ENCODE measurements at places on chromosomes 1 and 21. TPM values are rescaled to one million over a fixed set of nuclear protein-coding genes. Genes with fewer than 3 reads are reported as not detected.

Gene NPPB
- not detected for total RNA-seq

DNA sequence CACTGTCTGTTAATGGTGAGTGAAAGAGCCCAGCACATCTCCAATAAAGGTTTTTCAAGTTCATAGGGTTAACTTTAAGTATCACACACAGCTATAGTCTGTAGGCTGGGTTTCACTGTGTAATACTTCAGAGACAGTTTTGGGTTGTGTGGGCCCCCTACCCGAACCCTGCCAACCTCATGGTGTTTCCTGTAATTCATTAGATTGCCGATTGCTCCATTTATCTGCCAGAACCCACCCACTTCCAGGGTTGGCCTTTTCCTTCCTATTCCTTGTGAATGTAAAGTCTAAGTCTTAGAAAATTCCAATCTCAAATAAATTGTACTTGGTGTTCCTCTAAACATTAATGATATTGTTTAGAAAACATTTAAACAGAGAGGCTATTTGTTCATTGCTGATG lies 43.6 kb downstream of the CTTNBP2NL start:
- no peak overlapping the region for H3K4me3 ChIP-seq
- H3K4me1 ChIP-seq: peaks cover 8% of the 10 kb centered on the region
- no peaks in the 10 kb centered on the region for H3K36me3 ChIP-seq
- peak overlapping the region; percentile 54 for H3K27ac ChIP-seq

DNA sequence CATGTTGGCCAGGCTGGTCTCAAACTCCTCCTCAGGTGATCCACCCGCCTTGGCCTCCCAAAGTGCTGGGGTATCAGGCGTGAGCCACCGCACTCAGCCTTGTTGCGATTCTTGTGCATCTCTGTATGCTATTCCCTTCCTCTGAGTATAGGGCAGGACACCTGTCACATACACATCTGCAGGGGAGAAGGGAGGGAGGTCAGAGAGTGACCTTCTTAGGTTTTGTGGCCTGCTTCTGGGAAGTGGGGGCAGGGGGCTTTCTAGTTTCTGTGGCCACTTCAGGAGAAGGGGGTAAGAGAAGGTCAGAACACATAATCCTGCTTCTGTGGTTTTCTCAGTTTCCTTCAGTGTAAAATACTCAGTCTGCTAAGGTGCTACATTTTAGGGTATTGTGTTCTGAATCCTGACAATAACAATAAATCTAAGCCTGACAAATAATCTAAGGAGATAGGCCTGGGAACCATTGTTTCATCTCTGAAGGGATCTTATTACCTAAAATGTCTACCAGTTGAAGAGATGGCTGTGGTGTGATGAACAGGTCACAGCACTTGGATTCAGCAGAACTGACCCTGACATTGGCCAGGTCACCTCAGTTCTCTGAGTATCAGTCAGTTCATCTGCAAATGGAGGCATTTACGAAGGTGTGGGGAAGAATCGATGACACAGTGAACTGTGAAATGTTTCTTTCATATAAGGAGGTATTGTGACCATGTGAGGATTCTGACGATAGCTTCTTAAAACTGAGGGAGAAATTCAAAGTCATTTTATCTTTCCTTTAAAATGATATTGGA lies 212.6 kb upstream of the L1TD1 start:
- no peaks in the 10 kb centered on the region for H3K36me3 ChIP-seq
- H3K27ac ChIP-seq: no peak overlapping the region
- no peak for DNase-seq
- H3K4me3 ChIP-seq: no peak overlapping the region

Gene RNF207
- total RNA-seq: 24.4 TPM

DNA sequence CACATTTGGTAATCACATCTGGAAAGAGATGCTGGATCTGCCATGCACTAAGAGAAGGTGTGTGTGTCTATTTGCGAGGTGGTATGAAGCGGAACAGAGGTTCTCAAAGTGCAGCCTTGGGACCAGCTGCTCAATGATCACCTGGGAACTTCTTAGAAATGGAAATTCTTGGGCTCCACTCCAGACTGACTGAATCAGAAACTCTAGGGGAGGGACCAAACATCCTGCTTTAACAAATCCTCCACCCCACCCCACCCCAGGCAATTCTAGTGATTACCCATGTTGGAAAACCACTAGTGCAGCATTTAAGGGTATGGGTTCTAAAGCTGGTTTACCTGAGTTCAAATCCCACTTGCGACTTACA lies 143.9 kb upstream of the JUN start:
- no peak for DNase-seq
- no peak overlapping the region for H3K27ac ChIP-seq
- no peaks in the 10 kb centered on the region for H3K36me3 ChIP-seq
- no peaks in the 10 kb centered on the region for H3K27me3 ChIP-seq
- peaks cover 1% of the 10 kb centered on the region for H3K4me1 ChIP-seq
- H3K4me3 ChIP-seq: no peak overlapping the region

Gene TYW3
- total RNA-seq: 25.3 TPM

- H3K27me3 ChIP-seq: no peaks in the 10 kb centered on the region
- no peak overlapping the region for H3K27ac ChIP-seq
- no peaks in the 10 kb centered on the region for H3K36me3 ChIP-seq
- H3K4me1 ChIP-seq: peaks cover 3% of the 10 kb centered on the region
- no peak overlapping the region for H3K4me3 ChIP-seq
These were observed 31.7 kb downstream of the CNST start for GRCh38 chr1:246597971-246598370.

- DNase-seq: no peak
- H3K27me3 ChIP-seq: no peaks in the 10 kb centered on the region
- H3K36me3 ChIP-seq: no peaks in the 10 kb centered on the region
- H3K27ac ChIP-seq: no peak overlapping the region
- no peak overlapping the region for H3K4me3 ChIP-seq
- H3K4me1 ChIP-seq: peaks cover 7% of the 10 kb centered on the region
These were observed 66.7 kb downstream of the TEX35 start for GRCh38 chr1:178579562-178579961.

DNA sequence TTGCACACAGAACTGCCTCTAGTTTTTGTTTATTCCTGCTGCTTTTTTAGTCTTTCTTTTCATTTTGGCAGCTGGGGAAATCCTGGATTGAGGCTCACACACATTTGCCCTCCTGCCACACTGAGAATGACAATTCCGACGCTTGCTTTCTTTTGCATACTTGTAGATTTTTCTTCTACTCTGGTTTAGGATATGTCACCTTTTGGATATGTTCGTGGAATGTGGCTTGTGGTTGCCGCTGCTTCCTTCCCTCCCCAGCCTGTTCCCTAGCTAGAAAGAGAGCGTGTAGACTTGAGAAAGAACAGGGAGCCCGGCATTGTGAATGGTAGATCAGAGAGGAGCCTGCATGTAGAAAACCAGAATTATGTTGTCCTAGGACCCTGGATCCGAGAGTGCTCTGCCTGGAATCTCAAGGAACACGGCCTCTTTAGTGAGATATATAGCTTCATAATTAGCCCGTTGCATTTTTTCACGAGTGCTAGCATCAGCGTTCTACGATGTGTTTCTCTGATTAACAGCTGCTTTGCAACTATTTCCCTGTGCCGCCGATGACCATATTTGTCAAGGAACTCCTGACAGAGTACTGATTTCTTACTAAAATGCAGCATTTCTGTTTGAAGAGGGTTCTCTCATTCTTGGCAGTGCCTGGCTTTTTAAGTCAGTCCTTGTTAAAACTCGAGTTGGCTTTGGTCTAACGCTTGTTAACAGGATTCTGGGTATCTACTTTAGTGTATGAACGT lies 56.2 kb downstream of the PEX14 start:
- H3K4me3 ChIP-seq: no peak overlapping the region
- H3K4me1 ChIP-seq: peaks cover 6% of the 10 kb centered on the region
- H3K27me3 ChIP-seq: no peaks in the 10 kb centered on the region
- no peaks in the 10 kb centered on the region for H3K36me3 ChIP-seq
- no peak overlapping the region for H3K27ac ChIP-seq

DNA sequence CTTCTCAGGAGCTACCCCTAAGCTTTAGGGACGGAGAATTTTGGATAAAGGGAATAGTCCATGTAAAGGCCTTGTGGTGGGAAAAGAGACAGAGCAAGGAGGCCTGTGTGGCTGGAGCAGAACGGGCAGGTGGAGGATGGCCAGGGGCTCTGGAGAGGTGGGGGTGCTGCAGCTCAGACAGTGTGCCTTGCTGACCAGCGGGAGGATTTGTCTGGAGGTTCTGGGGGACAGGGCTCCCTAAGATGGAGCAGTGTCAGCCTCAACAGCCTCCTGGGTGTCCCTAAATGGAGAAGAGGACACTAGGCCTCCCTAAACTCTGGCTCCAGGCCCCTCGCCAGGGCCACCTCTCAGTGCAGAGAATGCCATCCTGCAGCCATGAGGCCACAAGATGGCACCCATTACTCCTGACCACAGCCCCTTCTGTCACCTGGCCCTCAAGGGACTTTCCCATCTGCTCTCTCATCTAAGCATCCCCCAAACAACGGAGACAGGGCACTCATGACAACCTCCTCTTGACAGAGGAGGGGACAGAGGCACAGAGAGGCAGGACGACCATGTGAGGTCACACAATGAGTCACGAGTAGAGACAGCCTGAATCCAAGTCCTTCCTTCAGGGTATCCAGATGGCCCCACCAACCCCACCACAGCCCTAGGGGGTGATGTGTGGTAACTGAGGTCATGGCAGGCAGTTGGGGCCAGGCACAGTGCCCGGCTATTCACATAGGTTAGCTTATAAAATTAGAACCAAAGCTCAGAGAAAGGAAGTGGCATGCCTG lies 94.7 kb downstream of the DMRTB1 start:
- H3K36me3 ChIP-seq: no peaks in the 10 kb centered on the region
- H3K4me1 ChIP-seq: no peaks in the 10 kb centered on the region
- no peaks in the 10 kb centered on the region for H3K27me3 ChIP-seq
- H3K27ac ChIP-seq: no peak overlapping the region

DNA sequence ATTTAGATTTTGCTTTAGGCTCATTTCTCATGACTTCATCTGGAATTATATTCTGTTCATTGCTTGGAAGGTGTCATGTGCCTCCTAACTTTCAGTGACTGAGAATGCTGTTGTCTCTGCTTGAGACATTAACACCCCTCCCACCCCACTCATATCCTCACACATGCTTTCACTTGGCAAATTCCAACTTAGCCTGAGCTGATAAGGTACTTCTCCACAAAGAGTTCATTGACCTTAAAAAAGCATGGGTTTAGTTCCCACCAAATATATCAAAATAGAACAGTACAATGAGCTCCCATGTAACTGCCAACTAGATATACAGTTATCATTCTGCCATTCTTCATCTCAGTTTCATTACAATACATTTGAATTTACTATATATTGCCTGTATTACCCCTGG lies 576.5 kb upstream of the ADGRL2 start:
- no peak overlapping the region for H3K4me3 ChIP-seq
- no peak for DNase-seq
- H3K27me3 ChIP-seq: no peaks in the 10 kb centered on the region
- H3K27ac ChIP-seq: no peak overlapping the region

Gene NIBAN1
- 3.9 TPM for total RNA-seq

DNA sequence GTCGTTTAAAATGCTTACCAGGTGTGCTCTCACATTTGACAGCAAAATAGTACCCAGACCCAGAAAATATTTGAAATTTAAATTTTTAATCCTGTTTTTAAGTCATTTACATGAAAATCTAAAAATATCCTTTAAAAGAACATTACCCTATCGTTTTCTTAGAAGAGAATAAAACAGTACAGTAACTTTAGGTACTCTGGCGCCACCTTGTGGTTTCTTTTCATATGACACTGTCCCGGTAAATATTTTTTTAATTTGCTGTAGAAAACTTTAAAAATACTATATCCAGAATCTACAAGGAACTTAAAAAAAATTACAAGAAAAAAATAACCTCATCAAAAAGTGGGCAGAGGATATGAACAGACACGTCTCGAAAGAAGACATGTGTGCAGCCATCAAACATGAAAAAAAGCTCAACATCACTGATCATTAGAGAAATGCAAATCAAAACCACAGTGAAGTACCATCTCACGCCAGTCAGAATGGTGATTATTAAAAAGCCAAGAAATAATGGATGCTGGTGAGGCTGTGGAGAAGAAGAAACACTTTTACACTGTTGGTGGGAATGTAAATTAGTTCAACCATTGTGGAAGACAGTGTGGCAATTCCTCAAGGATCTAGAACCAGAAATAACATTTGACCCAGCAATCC lies 129.2 kb downstream of the RGS21 start:
- H3K27me3 ChIP-seq: no peaks in the 10 kb centered on the region
- no peaks in the 10 kb centered on the region for H3K4me1 ChIP-seq
- H3K4me3 ChIP-seq: no peak overlapping the region
- H3K36me3 ChIP-seq: no peaks in the 10 kb centered on the region

DNA sequence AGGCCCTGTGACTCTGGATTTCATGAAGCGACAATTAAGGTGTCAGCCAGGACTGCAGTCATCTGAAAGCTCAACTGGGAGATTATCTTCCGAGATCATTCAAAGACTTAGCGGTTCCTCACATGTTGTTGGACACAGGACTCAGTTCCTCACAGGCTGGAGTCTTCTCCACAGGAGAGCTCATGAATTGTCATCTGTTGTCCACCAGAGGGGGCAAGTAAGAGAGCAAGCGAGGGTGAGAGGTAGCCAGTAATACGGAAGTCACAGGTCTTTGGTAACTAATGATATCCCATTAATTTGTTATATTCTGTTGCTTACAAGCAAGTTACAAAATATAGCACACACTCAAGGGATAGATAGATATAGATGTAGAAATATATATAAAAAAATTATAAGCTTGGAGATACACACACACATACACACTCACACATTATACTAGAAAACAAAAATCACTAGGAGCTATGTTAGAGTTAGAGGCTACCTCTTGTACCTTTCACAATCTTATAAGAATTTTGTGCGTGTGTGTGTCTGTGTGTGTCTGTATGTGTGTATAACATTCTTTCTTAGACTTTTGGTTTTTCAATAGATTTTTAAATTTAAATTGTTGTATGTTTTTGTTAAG lies 1695.3 kb downstream of the BRINP3 start:
- H3K27ac ChIP-seq: no peak overlapping the region
- H3K4me3 ChIP-seq: no peak overlapping the region
- H3K36me3 ChIP-seq: no peaks in the 10 kb centered on the region
- H3K27me3 ChIP-seq: no peaks in the 10 kb centered on the region
- no peak for DNase-seq

DNA sequence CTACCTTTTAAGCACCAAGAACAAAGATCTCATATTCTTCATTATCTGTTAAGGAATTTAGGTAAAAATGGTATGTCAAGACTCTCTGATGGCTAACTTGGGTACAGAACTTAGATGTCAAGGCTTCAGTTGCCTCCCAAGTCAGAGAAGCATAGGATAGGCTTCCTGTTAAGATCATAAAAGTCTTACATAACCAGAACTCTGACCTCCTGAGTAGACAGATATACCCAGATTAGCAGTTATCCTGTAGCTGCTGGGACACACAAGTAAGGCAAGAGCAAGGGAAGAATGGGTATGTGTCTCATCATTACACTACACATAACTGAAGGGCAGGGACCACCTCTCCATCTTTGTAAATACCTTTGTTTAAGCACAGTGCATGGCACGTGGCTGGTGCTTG lies 15.4 kb upstream of the KLHL12 start:
- DNase-seq: no peak
- no peak overlapping the region for H3K27ac ChIP-seq
- H3K36me3 ChIP-seq: no peaks in the 10 kb centered on the region
- H3K4me1 ChIP-seq: no peaks in the 10 kb centered on the region
- H3K4me3 ChIP-seq: no peak overlapping the region

- no peak overlapping the region for H3K4me3 ChIP-seq
- no peaks in the 10 kb centered on the region for H3K4me1 ChIP-seq
- H3K27me3 ChIP-seq: no peaks in the 10 kb centered on the region
- DNase-seq: no peak
- H3K27ac ChIP-seq: no peak overlapping the region
These were observed 3.9 kb upstream of the CLSTN1 start for GRCh38 chr1:9827558-9828185.

Data from ovary (tissue), 10 donors.